ENCODE measurements at places on chromosomes 11 and 22.

DNA sequence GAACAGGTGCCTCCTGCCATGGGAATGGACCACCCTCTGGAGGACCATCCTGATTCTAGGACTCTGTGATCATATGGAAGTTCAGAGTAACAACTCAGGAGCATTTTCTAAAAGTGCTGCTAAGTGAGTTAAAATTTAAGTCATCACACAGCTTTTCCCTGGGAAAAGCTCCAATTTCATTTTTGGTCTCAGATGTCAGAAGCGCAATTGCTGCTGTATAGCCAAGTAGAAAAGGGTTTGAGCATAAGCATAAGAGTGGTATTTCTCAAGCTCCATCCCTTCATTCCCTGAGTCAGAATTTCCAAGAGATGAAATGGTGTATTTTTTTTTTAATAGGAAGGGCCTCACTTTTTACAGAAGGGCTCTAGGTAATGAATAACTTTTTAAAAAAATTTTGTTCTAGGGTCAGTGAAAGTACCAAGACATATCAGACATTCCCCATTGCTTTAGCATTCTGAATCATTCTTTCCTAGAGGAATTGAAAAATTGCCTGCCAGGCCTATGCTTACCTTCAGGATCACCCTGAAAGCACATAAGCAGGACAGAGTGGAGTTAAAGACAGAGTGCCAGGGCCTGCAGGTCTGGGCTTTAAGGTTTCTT lies 564.5 kb upstream of the ISX start:
- H3K36me3 ChIP-seq = no peaks in the 10 kb centered on the region
- no peak overlapping the region for H3K27ac ChIP-seq
- no peaks in the 10 kb centered on the region for H3K4me1 ChIP-seq
- no peak overlapping the region for H3K4me3 ChIP-seq
- peaks cover 17% of the 10 kb centered on the region for H3K27me3 ChIP-seq
- no peak for DNase-seq

GRCh38 chr11:47327949-47328348 lies 24.6 kb downstream of the MYBPC3 start:
- peaks cover 16% of the 10 kb centered on the region for H3K4me1 ChIP-seq
- no peaks in the 10 kb centered on the region for H3K27me3 ChIP-seq
- no peak overlapping the region for H3K4me3 ChIP-seq
- H3K36me3 ChIP-seq = peaks cover 22% of the 10 kb centered on the region

DNA sequence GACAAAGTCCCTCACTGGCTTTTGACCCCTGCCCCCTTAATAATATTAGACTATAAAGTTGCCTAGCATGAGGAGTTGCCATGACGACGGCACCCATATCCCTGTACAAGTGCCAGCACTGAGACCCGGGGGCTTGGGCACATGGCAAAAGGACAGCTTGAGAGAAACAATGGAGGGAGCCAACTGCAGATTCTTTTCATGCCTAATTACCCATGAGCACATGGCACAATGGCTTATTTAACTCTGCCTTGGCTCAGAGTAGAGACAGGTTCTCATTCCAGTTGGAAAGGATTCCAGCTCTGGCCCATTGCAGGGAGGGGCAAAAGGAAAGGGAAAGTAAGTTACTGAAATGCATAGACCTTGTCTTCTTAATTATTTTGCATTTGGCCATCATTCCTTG lies 261.2 kb upstream of the UBASH3B start:
- H3K4me1 ChIP-seq = peaks cover 13% of the 10 kb centered on the region
- no peaks in the 10 kb centered on the region for H3K27me3 ChIP-seq
- H3K36me3 ChIP-seq = no peaks in the 10 kb centered on the region
- H3K27ac ChIP-seq = no peak overlapping the region
- DNase-seq = peak; percentile 6

DNA sequence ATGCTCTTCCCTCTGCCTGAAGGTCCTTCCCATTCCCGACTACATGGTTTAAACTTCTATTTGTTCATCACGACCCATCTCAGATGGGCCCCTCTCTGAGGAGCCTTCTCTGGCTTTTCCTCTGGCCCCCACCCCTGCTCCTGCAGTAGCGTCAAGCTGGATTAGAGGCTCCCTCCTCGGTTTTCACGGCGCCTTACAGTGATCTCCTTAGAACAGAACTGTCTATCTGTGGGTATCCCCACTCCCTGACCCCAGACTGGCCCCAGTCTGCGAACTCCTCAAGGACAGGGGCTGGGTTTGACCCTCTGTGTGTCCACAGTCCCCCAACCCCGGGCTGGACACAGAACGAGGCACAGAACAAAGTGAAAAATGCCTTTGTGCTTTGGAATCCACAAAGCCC lies 2.8 kb downstream of the PLEKHB1 start:
- peaks cover 75% of the 10 kb centered on the region for H3K4me1 ChIP-seq
- peaks cover 27% of the 10 kb centered on the region for H3K27me3 ChIP-seq
- no peak overlapping the region for H3K27ac ChIP-seq
- no peaks in the 10 kb centered on the region for H3K36me3 ChIP-seq
- no peak for DNase-seq

DNA sequence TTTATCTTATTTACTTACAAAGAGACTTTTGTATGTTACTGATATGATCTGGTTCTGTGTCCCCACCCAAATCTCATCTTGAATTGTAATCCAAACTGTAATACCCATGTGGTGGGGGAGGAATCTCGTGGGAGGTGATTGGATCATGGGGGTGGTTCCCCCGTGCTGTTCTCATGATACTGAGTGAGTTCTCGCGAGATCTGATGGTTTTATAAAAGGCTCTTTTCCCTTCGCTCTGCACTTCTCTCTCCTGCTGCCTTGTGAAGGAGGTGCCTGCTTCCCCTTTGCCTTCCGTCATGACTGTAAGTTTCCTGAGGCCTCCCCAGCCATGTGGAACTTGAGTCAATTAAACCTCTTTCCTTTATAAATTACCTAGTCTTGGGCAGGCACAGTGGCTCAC lies 42.4 kb upstream of the WNT7B start:
- peaks cover 5% of the 10 kb centered on the region for H3K4me1 ChIP-seq
- H3K27ac ChIP-seq = no peak overlapping the region
- peaks cover 54% of the 10 kb centered on the region for H3K27me3 ChIP-seq
- H3K4me3 ChIP-seq = no peak overlapping the region
- H3K36me3 ChIP-seq = peaks cover 5% of the 10 kb centered on the region

GRCh38 chr22:20864186-20864908 lies 5.5 kb downstream of the SNAP29 start:
- H3K27ac ChIP-seq = no peak overlapping the region
- H3K4me1 ChIP-seq = peaks cover 40% of the 10 kb centered on the region
- no peaks in the 10 kb centered on the region for H3K27me3 ChIP-seq
- no peak overlapping the region for H3K4me3 ChIP-seq
- H3K36me3 ChIP-seq = peaks cover 20% of the 10 kb centered on the region
- DNase-seq = no peak

DNA sequence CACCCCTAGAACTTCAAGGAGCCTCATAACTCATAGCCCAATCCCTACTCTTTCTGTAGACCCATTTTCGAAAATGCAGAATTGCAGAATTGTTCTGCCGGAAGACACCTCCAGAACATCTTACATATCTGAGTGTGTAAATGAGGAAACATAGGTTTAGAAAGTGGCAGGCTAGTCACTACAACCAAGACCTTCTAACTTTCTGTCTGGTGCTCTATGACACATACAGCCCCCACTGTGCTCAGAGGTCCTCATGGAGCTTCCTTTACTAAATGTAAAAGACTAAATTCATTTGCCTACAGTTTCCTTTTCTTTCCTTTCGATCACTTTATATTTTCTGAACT lies 132.1 kb upstream of the DDI1 start:
- H3K4me3 ChIP-seq = no peak overlapping the region
- DNase-seq = no peak

DNA sequence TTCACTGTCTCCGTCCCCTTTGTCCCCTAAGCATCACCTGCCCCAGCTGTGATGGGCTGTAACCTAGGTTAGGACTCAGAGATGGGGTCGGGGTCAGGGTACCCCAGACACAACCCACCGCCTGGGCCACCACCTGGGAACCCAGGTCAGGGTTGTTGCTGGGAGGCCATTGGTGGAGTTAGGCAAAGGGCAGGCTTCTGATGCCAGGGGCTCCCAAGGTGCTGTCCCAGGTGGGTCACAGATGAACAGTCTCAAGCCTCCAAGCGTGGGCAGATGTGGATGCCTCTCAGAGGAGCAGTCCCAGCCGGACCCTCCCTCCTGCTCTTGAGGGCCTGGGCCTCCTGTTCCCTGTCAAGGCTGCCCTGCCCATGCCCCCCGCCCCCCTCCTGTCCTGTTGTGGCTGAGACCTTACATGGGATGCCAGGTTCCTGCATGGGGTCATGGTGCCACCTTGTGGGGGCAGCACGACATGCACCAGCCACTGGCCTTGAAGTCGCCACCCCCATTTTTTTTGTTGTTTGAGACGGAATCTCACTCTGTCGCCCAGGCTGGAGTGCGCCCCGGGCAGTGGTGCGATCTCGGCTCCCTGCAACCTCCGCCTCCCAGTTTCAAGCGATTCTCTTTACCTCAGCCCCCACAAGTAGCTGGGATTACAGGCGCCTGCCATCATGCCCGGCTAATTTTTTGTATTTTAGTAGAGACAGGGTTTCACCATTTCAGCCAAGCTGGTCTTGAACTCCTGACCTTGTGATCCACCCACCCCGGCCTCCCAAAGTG lies 12.1 kb downstream of the GATD1 start:
- H3K27ac ChIP-seq = no peak overlapping the region
- H3K36me3 ChIP-seq = peaks cover 41% of the 10 kb centered on the region
- peak; percentile 65 for DNase-seq
- H3K4me1 ChIP-seq = no peaks in the 10 kb centered on the region
- H3K4me3 ChIP-seq = no peak overlapping the region

- no peak for DNase-seq
- peaks cover 52% of the 10 kb centered on the region for H3K4me1 ChIP-seq
- peaks cover 6% of the 10 kb centered on the region for H3K27me3 ChIP-seq
- no peak overlapping the region for H3K27ac ChIP-seq
- H3K36me3 ChIP-seq = peaks cover 22% of the 10 kb centered on the region
- no peak overlapping the region for H3K4me3 ChIP-seq
Observed at GRCh38 chr11:45208135-45208534, 61.7 kb downstream of the PRDM11 start.

- no peak overlapping the region for H3K4me3 ChIP-seq
- H3K27ac ChIP-seq = no peak overlapping the region
- DNase-seq = no peak
- H3K4me1 ChIP-seq = peaks cover 20% of the 10 kb centered on the region
- no peaks in the 10 kb centered on the region for H3K27me3 ChIP-seq
Observed at GRCh38 chr11:61275191-61275590, 19.9 kb downstream of the VWCE start.

DNA sequence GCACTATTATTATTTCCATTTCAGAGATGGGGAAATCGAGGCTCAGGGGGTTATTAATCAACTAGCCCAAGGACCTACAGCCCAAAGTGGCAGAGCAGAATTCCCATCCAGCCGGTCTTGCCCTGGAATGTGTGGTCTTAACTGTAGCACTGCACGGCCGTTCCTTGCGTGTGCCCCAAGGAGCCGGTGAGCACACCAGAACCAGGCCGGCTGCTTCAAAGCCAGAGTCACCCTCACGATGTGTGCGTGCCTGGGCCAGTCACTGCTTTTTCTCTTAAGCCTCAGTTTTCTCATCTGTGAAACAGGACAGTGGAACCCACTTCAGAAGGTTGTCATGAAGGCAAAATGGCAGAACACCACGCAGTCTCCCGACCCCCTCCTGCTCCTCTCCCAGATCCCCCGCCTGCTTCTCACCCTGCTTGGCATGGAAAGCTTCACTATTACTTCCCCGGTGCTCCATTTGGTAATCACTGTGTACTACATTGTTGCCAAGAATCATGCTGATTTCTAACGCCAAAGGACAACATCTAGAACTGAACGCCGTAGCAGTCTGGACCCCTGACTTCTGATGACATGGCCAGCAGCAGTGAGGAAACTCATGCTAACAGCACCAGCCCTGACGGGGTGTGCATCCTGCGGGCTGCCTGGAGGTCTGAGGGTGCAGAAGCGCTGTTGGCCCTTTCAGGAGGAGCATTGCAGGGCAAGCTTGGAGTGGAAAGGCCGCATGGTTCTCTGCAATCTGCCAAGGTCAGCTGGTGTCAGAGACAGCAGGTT lies 106.8 kb upstream of the B3GAT1 start:
- no peak overlapping the region for H3K27ac ChIP-seq
- no peak for DNase-seq
- no peak overlapping the region for H3K4me3 ChIP-seq

DNA sequence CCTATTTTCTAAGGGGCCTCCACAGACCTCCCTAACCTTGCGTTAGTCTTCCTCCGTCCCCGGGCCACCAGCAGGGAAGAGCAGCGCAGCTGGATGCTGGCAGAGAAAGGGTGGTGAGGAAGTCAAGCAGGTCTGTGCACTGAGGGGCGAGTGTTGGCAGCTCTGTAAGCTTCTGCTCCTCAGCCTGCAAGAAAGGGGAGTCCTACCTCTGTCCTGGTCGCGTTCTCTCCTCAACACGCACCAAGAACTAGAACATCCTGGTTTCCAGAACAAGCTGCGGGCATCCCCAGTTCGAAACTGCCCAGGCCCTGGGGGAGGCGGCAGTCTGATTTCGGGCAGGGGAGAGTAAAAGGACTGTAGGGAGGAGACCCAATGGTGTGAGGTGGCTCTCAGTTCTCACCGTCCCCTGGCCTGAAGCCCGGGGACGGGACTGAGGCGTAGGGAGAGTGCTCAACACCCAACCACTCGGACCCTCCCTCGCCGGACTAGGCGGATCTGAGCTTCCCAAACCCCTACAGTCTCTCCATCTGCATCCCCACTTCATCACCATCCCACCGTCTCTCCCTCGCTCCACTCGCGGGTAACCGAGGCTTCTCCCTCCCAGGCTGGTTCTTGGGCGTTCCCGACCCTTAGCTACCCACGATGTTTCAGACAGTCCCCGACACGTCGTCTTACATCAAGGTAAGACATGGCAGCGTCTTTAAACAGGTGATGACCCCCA lies 7.7 kb upstream of the FLI1 start:
- no peaks in the 10 kb centered on the region for H3K36me3 ChIP-seq
- no peak overlapping the region for H3K27ac ChIP-seq
- peak overlapping the region; percentile 72 for H3K4me3 ChIP-seq

DNA sequence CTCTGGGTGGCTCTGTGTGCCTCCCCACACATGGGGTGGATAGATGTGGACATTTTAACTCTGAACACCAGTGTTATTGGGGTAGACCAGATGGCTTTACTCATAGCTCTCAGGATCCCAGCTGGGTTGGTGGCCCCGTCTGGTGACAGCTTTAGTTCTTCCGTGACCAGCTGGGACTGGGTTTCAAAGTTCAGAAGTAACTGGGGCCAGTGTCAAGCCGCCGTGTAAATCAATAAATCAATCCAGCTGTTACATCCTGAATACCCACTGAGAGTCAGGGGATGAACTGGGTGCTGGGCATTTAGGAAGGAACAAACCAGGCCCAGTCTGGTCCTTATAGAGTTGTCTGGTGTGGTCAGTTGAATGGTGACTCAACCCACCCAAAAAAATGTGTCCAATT lies 269.4 kb downstream of the CTTN start:
- peaks cover 39% of the 10 kb centered on the region for H3K27me3 ChIP-seq
- H3K4me1 ChIP-seq = peaks cover 37% of the 10 kb centered on the region
- DNase-seq = no peak

GRCh38 chr11:6986487-6986886 lies 33.7 kb downstream of the ZNF214 start:
- H3K36me3 ChIP-seq = peaks cover 4% of the 10 kb centered on the region
- H3K27me3 ChIP-seq = peaks cover 9% of the 10 kb centered on the region
- DNase-seq = no peak
- no peak overlapping the region for H3K27ac ChIP-seq
